ENCODE measurements at places on chromosomes 2 and 18. TPM values are rescaled to one million over a fixed set of nuclear protein-coding genes. Genes with fewer than 3 reads are reported as not detected.

The GPR45 gene
- not detected for total RNA-seq

The GLI2 gene
- 5.3 TPM for total RNA-seq

The SLC38A11 gene
- total RNA-seq = not detected

The ARHGAP15 gene
- not detected for total RNA-seq

The SKA1 gene
- total RNA-seq = 3.0 TPM

The CELF4 gene
- not detected for total RNA-seq

All from fibroblast of the aortic adventitia (primary cell).